ENCODE measurements at places on chromosomes 6 and 20.

- DNase-seq = no peak
These were observed 6.0 kb downstream of the AFDN start for GRCh38 chr6:167832497-167833395.

- DNase-seq = no peak
These were observed 10.8 kb upstream of the MATN4 start for GRCh38 chr20:45318948-45319347.

GRCh38 chr6:109071125-109071917 lies 23.3 kb downstream of the SESN1 start:
- DNase-seq = no peak

- DNase-seq = no peak
These were observed 3.5 kb downstream of the TREML1 start for GRCh38 chr6:41150671-41151070.

DNA sequence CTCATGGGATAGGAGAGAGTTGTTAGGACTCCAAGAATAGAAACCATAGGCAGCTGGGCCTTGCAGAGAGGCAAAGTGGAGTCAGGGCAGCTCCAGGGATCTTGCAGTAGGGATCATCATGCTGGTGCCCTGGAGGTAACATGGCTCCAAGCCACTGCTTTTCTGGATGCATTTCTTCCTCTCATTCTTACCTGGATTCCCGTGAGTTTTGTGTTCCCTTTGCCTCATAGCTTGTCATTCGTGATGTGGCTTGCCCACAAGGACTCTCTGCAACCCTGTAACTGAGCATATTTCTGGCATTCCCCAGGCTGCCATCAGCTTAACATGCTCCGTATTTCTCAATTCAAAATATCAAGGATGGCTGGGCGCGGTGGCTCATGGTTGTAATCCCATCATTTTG lies 5.3 kb downstream of the NHLRC1 start:
- no peak for DNase-seq

DNA sequence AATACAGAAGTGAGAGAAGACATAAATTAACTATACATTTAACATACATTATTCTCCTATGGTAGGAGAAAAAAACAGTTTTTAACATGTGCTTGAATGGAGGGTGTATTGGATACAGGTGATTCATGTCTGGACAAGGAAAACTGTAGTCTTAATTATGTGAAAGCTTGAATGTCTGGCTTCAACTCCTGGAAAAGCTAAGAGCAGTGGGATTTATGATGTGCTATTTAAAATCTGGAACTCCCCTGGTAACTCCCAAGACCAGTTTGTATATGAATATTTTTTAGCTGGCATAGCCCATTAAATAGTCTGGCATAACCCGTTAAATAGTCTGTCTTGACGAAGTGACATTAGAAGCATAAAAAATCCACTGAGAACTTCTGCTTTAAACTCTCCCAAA lies 410.0 kb upstream of the PTCHD4 start:
- no peak for DNase-seq

DNA sequence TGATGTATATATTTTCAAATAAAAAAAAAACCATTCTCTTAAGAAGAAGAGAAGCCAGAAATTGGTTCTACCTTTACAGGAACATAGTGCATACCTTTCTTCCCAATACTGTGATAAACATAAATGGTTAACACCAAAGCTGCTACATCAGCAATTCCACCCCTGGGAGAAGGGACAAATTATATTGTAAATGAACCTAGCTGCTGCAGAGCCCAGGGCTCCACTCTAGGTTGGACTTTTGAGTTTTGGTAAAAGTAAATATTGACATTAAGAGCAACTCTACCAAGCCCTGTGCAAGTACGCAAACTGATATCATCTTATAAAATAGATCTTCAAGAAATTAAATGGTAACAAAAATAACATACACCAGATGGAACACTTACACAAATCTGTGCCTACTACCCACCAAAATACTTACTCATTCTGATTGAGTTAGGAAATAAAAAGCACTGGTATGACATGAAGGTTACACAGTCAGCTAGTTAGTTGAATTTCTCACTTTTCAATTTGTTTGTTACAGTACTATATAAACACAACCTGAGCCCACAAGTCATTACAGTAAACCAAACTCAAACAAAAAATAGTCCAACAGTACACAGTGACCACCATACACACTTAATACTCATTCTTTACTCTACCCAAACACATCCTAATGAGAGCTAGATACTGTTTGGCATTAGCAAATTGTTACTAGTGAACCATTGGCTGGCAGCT lies 223.3 kb upstream of the HEY2 start:
- no peak for DNase-seq

GRCh38 chr6:104017410-104018381 lies 842.0 kb downstream of the HACE1 start:
- DNase-seq = no peak

- DNase-seq = no peak
These were observed 179.8 kb upstream of the RIMS1 start for GRCh38 chr6:71706523-71706922.

DNA sequence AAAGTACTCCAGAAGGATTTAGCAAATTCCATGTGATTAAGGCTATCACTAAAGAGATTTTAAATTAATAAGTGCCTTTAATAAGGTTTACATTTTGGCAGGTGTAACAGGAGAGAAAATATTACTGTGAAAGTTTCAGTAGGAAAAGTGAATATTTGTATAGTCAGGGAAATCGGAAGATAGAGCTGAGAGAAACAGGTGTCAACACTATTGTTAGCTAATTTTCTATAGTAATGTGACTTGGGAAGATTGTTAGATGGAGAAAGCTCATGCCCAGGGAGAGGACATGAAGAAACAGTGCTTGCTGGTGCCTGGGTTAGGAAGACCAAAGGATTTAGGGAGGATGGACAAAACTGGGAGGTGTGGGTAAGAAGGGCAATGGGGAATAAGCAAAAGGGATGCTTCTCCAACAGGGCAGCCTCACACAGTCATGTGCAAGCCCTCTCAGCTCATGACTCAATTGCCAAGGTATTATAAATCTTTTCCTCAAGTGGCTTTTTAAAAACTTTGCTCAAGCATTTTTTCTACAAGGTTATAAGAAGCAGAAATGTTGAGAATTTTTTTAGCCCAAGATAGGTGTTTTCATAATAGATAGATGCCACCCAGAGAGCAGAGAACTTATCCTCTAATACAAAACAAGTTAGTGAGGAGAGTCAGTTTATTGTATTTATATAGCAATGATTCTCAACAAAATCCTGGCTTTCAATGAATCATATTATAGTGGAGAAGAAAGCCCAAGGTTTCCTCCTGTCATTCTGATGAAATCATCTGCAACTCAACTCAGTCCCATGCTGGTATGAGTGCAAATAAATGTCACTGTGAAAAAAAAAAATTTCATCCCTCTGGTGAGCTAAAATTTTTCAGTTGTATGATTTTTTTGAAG lies 325.2 kb upstream of the NT5E start:
- DNase-seq = no peak

GRCh38 chr20:2521369-2522305 lies 12.9 kb upstream of the ZNF343 start:
- DNase-seq = peak; percentile 48

DNA sequence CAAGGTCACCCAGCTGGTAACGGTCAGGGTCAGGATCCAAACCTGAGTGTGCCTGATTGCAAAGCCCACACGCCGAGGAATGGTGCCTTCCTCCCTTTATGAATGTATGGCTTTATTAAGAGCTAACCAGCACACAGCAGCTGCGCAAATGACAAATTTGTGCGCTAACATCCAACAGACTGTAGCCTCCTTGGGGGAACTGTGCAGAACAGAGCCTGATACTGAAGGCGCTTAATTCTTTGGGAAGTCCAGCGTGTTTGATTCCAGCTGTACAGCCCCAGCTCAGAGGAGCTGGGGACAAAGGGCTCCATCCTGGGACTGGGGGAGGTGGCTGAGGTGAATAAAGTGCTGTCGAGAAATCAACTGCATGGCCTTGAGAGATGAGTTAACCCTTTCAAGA lies 75.7 kb upstream of the JARID2 start:
- DNase-seq = no peak

DNA sequence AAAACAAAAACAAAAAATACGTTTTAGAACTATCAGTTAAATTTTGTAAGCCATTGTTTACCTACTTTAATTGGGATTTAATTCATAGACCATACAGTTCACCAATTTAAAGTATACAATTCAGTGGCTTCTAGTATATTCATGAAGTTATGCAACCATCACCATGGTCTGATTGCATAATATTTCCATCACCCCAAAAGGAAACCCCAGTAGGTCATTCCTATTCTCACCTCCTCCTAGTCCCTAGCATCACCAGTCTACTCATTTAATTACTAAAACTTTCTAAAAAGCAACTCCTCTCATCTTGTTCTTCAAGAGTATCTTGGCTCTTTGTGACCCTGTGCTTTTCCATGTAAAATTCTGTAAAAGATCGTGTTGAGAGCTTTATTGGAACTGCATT lies 60.2 kb downstream of the ASXL1 start:
- DNase-seq = no peak

GRCh38 chr6:20791944-20792343 lies 257.7 kb downstream of the CDKAL1 start:
- DNase-seq = no peak

DNA sequence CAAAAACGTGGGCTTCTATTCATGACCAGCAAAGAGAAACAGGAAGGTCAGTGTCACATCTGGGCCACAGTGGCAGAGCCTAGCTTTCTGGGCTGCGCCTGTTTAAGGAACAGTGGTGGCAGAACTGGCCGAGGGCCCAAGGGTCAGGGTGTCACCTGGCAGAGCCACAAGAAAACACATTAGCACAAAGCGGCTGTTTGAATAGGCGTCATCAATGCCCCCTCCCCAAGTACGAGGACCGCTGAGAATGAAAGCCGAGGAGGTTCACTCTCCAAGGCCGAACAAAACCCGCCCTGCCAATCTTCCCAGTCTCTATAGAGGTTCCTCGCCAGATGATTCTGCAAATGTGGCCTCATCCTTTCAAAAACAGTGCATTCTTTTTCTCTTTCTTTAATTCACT lies 125.2 kb upstream of the TRAF3IP2 start:
- no peak for DNase-seq

- DNase-seq = no peak
These were observed 64.8 kb downstream of the IBTK start for GRCh38 chr6:82182756-82183155.

DNA sequence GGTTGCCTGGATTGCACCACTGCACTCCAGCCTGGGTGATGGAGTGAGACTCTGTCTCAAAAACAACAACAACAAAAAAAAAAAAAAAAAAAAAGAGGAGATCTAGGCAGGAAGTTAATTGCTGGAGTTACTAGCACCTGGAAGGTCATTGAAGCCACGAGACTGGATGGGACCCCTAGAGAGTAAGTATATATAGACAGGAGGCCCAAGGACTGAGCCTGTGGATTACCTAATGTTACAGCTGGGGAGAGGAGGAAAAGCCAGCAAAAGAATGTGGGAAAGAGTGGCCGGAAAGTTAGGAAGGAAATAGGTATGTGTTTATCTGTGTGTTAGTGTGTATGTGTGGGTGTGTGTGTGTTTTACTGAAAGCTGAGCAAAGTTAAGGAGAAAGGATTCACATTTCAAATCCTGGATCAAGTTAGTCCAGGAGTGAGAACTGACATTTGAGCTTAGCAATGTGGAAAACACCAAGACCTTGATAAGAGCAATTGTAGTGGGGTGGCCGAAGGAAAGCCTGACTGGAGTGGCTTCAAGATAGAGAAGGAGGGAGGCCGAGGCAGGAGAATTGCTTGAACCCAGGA lies 38.4 kb downstream of the ANKRD6 start:
- DNase-seq = no peak

DNA sequence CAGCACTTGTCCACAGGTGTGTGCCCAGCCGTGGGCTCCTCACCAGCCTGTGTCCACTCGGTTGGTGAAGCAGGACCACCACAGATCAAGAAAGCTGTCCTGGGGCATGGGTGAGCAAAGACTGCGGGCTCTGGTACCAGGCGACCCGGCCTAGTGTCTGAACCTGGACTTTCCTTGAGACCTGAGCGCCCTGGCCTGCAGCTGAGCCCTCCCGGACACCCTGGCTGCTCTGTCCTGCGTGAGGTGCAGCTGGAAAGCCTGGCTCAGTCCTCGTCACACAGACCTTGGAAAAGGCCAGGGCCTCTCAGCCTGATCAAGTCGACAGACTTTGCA lies 201.2 kb upstream of the THBS2 start:
- DNase-seq = no peak

DNA sequence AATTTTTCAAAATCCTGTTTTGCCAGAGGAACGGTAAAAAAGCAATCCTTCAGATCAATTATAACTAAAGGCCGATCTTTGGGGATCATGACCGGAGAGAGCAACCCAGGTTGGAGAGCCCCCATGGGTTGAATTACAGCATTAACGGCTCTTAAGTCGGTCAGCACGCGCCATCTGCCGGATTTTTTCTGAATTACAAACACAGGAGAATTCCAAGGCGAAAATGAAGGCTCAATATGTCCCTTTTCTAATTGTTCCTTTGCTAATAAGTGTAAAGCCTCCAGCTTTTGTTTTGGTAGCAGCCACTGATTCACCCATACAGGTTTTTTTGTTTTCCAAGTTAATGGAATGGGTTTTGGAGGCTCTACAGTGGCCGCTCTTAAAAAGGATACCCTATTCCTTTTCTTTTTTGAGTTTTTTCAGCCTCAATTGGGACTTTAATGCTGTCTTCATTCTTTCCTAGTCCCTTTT lies 16.9 kb upstream of the PTCRA start:
- no peak for DNase-seq

DNA sequence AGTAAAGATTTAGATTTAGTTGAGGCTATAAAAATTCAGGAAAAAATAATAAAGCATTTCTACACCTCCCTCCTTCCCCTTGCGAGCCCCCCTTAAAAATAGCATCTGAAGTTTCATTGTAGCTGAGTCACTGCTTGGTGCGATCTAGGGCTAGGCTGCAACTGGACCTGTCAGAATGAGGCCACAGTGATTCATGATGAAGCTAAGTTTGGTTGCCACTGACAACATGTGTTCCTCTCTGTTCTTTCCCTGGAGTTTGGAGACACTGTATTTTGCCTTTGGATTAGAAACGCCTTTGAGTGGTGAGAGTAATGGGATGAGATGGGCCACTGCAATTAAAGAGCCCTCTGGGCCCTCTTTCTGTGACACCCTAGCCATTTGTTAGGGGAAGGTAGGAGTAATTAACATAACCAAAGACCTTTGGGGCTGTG lies 334.1 kb downstream of the NRN1 start:
- DNase-seq = no peak

- no peak for DNase-seq
These were observed 87.8 kb upstream of the PRSS16 start for GRCh38 chr6:27159725-27160124.

GRCh38 chr6:169250660-169251059 lies 3.0 kb downstream of the THBS2 start:
- no peak for DNase-seq

DNA sequence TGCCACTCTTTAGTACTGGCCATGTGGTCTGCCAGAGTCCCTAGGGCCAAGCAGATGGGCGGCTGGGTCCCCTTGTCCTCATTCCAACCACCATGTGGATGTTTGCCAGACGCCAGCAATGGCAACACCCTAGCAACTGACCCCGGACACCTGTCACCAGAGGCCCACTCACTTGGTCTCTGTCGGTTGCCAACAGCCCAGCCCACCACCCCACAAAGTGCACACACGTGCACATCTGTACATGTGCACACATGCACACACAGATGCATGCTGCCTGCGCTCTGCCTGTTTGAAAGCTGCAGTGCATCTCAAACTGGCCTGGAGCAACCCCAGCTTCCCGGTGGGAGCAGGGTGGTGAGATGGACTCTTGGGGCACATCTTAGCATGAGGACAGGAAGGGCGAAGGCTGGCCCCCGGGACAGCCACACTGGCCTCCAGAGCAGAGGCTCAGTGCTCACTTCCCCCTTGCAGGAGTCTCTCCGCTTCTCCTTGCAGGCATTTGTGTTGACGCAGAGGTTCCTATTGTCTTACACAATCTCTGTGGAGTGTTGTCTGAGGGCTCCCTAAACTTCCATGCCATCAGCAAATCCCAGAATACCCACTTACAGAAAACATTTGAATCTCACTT lies 54.0 kb downstream of the PSMG4 start:
- no peak for DNase-seq

Measured in GM13977 (cell line).